ENCODE measurements at places on chromosomes 3 and 15.
A peak's percentile ranks its signal among the peaks of the same experiment; 100 is the strongest.

DNA sequence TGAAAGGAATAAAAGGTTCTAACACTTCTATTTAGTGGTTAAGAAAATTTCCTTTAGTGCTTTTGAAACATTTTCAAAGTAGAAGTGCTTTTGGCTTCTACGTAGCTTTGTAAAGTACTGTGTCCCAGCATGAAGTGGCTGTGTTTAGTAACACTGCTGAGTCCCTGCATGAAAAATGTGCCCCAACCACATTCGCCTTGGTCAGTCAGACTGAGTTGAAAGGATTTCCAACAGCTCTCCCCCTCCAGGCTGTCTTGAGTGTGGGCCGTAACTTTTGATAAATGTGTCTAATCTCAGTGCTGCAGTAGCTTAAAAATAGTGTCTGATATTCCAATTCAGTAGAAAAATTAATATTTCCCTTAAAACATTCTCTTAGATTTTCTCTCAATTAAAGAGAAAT, 115.0 kb downstream of the NR1D2 start:
- DNase-seq: no peak

DNA sequence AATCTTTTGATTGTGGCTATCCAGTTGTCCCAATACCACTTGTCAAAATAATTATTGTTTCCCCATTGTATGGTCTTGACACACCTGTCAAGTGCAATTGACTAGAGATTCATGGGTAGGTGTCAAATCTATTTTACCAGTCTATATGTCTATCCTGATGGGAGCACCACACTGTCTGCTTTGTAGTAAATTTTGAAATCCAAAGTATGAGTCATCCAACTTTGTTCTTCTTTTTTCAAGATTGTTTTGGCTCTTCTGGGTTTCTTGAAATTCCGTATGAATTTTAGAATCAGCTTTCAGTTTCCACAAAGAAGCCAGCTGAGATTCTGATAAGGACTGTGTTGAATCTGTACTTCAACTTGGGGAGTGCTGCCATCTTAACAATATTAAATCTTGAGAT, 71.9 kb downstream of the CSNK1G1 start:
- DNase-seq: no peak

DNA sequence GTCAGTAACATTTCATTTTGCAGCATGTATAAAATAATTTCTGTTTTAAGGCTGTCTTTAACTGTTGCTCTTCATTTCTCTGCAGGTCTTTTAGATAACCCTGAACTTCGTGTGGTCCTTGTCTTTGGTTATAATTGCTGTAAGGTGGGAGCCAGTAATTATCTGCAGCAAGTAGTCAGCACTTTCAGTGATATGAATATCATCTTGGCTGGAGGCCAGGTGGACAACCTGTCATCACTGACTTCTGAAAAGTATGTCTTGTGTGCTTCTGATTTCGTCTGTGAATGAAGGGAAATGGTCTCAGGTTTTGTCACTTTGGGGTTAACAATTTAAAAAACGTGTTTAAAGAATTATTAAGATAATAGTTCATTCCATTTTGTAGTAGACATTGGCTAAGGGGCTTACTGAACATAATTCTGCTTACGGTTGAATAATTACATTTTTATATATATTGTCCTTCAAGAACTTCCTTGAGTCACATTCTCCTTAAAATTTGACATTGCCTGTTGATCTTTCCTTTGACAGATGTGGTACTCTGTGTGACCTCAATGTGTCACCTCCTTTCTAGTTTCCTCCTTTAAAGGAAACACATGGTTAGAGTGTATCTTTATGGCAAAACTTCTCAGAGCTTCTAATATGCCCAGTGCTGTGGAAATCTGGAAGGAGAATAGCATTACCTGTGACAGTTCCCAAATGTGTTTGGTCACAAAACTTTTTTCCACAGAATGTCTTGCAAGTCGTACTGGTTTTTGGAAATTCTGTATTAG, 26.3 kb downstream of the FBXO22 start:
- DNase-seq: no peak

DNA sequence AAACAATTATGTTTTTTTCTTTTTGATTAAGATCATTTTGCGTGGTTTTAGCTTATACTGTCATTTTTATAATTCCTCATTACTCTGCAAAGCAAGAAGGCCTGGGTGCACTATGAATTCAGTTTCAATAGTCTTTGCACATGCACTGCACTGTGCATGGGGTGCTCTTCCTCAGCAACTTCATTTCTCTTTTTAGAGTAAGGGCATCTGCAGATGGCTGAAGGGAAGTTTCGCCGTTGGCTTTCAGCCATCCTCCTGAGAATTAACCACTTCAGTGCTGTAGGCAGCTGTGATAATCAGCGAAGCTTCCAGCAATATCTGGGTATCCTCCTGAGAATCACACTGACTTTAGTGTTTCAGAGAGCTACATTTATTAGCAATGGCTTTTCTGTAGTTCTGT, 284.8 kb downstream of the GBE1 start:
- DNase-seq: no peak

- no peak for DNase-seq
These were observed 54.6 kb downstream of the SPRED1 start for GRCh38 chr15:38307251-38307650.

DNA sequence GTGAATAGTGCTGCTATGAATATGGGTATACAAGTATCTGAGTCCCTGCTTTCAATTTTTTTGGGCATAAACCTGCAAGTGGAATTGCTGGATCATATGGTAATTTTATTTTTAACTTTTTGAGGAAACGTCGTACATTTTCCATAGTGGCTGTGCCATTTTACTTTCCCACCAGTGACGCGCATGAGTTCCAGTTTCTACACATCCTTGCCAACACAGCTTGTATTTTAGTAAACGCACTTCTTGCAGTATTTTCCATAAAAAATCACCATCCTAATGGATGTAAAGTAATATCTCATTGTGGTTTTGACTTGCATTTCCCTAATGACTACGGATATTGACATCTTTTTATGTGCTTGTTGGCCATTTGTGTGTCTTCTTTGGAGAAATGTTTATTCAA, 105.0 kb downstream of the NFKBIZ start:
- no peak for DNase-seq

DNA sequence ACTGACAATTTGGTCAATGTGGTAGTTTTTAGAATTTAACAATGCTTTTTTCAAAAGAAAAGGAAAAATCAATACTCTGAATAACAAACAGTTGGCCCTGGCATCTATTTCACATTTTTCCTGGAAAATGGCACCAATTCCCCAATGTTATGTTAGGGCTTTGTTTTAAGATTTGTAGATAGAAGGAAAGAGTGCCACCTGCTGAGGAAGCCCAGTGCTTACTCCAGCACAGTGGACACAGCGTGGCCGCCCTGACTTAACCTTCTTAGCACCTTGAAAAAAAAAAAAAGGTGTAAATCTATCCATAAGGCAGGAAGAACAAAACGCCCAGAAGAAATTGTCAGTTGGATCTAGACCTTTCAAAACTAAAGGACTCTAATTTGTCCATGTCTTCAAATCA, 110.7 kb upstream of the CNTN4 start:
- DNase-seq: no peak

DNA sequence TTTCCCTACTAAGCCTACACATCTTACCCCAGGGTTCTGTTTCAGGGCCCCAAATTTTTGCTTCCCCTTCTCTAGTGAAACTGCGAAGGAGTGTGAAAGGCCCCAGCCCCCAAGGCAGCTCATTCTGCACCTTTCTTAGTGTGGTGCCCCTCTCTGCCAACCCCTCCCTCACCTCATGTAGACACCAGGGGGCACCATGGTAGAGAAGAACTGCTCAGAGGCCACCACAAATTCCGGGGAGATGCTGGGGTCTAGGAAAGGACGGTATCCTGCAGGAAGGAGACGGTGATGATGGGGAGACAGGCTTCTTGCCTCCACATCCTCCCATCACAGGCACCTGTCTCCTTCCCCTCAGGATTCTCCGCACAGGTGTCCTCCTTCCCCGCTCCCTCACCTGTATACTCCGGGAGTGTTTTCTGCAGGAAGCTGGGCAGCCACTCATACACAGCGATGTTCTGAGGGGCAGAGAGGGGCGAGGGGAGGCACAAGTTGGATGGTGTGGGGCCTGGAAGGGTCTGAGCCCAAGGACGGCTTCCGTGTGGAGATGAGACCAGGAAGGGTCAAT, 3.6 kb downstream of the DUOX2 start:
- DNase-seq: no peak

DNA sequence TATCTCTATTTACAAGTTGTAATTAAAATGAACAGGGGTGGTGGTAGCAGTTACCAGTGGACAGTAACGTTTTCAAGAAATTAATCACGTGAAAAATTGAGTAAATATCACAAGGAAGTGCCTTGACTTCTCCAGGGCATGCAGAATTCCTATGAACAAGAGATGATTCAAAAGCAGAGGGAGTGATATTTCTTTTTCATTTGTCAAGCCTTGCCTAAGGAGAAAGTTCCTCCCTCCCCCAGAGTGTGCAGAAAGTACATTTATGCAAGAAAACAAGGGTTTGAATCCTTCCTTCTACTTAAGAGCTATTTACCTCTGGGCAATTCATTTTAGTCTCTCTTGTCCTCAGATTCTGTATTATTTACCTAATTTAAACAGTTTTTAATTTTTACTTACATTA, 53.3 kb upstream of the ZNF385D start:
- no peak for DNase-seq

DNA sequence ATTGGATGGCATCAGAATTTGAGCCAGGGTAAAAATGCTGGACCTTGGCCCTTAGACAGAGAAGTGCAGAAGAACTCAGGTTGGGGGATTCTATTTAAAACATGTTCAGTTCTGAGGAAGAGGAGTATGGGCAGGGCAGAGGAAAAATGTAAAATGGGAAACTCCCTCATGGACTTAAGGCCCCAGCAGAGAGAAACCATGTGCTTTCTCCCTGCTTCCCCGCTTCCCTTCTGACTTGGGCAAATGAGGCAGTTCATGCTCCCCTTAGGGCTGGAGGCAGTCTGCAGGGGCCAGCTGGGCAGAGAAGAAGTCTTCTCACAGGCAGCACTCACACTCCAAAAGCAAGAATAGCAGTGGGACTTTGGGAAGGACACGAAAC, 9.9 kb upstream of the NUDT16 start:
- no peak for DNase-seq

GRCh38 chr3:13419505-13420044, 547 bp downstream of the NUP210 start:
- peak; percentile 56 for DNase-seq

DNA sequence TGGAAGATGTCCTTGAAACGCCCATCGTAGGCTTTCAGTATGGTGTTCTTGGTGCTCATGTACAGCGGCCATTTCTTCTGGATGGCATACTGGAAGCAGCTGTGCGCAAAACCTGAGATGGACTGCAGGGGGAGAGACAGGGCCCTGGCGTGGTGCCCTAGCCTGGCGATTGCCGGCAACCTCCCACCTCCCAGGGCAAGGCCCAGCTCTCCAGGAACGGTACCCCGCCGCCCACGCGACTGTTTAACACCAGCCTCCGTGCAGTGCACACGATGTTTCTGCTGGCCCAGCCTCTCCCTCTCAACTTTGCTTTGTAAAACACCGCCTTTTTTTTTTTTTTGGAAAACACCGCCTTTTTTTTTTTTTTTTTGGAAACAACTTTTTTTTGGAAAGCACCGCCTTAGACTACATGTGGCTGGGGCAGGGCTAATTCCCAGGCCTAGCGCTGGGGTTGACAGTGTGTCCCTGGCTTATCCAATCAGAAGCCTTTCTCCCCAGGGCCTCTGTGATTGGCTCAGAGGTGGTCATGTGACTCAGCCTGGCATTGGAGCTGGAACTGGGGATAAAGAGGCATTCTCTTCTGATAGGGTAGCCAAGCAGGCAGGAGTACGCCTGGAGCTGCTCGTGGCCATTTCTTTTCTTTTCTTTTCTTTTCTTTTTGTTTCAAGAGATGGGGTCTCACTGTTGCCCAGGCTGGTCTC, 14.7 kb downstream of the IDH2 start:
- DNase-seq: no peak

GRCh38 chr3:5122741-5123706, 932 bp downstream of the ARL8B start:
- peak; percentile 3 for DNase-seq

GRCh38 chr15:50911621-50912020, 3.1 kb downstream of the AP4E1 start:
- DNase-seq: no peak

GRCh38 chr15:57522148-57522547, 69.6 kb upstream of the MYZAP start:
- no peak for DNase-seq

DNA sequence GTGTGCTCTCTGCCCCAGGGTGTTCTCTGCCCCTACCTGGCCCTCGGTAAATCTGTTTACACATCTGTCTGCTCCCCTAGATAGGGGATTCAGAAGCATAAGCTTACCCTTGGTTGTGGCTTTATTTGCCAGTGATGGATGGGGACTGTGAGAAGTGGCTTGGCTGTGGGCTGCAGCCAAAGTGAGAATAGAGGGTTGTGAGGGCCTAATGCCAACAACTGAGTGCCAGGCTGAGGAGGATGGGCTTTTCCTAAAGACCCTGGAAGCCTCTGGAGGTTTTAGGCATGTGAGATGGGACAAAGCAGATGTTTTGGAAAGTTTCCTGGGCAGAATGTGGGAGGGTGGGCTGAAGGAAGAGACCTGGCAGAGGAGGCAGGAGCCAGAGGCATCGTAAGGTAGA, 15.4 kb upstream of the APEH start:
- DNase-seq: no peak

DNA sequence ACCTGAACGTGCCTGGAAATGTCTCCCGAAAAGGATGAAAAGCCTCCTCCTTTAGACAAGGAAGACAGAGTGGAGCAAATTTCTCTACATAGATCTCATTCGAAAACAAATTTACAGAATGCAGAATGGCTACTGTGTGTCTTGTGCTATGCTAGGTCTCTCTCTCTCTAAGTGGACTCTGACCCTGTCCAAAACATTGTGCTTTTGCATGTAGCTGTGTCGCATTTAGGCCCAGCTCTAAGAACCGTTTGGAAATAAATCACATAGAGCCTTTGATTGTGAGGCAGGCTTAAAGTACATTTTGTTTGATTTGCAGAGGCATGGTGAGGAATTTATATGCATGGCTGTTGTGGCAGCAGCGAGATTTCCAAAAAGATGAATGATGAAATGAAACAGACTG, 198.0 kb downstream of the SV2B start:
- DNase-seq: no peak

- no peak for DNase-seq
These were observed 2.5 kb downstream of the ONECUT1 start for GRCh38 chr15:52787549-52788098.

DNA sequence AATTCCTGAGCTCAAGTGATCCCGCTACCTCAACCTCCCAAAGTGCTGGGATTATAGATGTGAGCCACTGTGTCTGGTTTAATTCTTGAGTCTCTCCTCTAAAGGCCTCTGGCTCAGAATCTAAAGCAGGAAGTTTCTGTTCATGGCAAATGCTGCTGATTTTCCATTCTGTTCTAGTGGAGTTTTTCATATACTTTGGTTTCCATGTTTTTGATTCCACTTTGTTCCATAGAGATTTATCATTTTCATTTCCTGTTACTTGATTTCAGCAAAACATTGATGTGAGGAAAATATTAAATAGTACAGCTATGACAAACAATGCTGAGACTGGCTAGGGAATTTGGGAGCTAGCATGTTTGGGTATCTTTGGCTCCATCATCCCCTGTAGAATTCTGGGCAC, 205.6 kb downstream of the TCF12 start:
- no peak for DNase-seq
